ENCODE measurements at places on chromosomes 2 and 18.

GRCh38 chr2:127143841-127144782, 37.2 kb upstream of the BIN1 start:
- no peak for DNase-seq

GRCh38 chr2:120750488-120751210, 15.0 kb downstream of the GLI2 start:
- no peak for DNase-seq

DNA sequence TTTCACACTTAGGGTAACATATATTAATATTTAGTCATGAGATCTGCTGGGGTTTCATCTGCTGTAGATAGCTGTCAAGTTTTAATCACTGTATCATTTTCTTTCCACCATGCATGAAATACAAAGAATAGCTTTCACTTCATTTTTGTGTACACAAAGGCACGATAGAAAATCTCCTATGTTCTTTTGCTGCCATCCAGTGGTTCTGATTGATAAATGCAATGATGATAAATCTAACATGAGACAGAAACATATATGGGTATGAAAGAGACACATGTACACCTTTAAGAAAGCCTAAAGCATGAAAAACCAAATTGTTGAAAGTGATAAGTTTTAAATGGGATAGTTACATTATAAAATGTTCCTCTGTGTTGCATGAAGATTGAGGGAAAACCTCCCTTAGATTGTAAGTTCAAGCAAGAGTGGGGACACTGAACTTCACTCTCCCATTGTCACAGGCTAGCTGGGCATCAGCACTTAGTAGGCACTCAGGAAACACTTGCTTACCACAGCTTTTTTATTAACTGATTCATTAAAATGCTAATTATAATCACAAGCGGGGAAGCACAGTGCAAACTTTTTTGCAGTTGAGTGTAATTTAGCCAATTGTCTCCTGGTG, 31.2 kb downstream of the C1D start:
- DNase-seq: no peak

DNA sequence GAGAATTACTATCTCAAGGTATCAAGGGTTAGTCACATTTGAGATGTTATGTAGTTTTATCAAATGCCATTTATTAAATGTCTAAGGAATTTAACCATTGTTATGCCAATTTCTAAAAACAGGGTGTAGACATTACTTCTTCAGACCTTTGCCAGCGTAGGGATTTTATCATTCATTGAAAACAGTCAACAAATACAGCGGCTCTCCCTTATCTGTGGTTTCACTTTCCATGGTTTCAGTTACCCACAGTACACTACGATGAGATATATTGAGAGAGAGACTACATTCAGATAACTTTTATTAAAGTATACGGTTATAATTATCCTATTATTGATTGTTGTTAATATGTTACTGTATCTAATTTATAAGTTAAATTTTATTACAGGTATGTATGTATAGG, 234.7 kb downstream of the TMX3 start:
- no peak for DNase-seq

DNA sequence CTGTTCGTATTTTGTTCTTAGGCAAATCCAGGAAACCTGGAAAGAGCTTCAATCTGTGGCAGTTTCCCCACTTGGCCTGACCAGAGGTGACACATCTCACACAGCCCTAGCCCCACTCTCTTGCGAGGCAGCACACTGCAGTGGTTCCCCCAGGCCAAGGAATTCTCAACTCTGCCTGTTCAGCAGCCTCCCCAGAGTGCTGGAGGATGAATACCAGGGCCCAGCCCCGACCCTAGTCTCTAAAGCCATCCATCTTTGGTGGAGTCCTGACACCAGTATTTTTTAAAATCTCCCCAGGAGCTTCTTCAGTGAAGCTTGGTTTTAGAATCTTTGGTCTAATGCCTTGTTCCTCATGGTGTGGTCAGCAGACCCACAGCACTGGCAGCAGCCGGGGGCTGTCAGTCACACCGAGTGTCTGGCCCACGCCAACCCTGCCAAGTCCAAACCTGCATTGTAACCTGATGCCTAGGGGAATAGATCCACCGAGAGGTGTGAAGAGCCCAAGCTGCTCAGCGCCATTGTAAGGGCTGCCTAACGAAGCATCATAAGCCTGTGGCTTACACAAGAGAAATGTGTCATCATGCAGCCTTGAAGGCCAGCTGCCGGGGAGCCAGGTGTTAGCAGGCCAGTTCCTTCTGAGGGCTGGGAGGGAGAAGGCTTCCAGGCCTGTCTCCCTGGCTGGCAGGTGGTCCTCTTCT, 428.7 kb upstream of the ID2 start:
- no peak for DNase-seq

GRCh38 chr2:33634261-33634910, 35.3 kb upstream of the FAM98A start:
- no peak for DNase-seq

DNA sequence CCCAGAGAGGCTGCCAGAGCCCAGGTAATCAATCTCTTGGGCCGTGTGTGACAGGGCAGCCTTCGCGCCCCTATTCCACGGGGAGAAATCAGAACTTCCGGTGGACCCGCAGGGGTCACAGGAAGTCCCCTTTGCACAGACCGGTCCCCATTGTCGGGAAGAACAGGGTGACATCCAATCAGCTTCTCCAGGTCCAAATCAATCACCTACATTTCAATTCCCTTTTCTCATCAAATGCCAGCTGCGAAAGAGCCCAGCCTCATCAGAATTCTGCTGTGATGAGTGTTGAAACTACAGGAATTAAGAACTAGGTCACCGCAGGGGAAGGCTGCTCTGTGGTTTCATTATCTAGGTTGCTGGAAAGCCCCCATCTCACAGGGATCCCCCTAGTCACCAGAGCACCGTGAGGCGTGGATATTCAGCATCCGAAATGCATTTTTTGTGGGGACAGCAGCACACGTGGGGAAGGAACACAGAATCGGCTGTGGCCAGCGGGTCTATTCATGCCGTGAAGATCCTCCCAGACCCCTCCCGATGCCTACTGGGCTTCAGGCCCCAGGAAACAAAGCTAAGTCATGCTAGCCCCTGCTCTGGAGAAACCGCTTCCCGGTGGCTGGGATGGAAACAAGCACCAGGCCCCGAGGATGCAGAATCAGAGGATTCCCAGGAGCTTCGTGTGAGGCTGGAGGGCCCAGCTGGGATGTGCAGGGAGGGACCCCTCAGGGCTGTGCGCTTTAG, 193.7 kb upstream of the ID2 start:
- DNase-seq: peak; percentile 54

- DNase-seq: no peak
These were observed 69.9 kb downstream of the KCNH7 start for GRCh38 chr2:162768656-162769055.

GRCh38 chr2:224958462-224958857, 83.8 kb downstream of the DOCK10 start:
- no peak for DNase-seq

DNA sequence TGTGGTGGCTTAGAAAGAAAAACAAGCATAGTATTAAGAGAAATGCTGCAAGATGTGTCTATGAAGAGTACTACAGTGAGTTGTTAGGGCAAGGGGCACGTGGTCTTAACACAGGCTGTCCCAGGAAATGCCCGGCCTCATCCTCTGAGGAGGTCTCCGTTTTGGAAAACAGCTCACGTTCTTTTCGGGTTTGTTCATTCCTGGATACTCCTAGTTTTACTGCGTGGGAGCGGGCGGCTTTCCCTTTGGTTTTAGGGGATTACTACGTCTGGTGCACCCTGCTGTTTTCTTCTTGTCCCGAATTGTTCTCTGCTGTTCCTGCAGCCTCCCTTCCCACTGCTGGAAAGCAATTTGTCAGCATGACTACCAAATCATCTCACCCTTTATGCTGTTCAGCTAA, 55.5 kb upstream of the RAB6D start:
- DNase-seq: no peak

Data from stimulated activated CD8-positive, alpha-beta memory T cell treated with anti-CD3 and anti-CD28 coated beads, Interleukin-4, amount 100 ng/mL, for 24 hours (primary cell).